ENCODE measurements at places on chromosomes 11 and 22.
A peak's percentile ranks its signal among the peaks of the same experiment; 100 is the strongest.

DNA sequence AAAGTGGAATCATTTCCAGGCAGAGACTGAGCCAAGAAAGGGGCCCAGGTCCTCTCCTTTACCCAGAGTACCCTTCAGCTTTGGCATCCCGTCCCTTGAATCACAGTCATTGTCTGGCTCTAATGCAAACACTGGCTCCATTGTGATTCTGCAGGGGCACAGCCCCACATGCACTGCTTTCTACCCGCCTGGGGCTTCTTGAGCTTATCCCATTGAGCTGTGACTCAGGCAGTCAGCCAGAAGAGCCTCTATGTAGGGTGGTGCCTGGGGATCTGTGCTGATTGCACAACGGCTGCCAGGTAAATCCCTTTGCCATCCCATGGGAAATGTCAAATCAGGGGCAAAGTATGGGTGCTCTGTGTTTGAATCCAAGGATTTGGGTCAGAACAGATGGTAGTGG lies 88.9 kb downstream of the RASSF10 start:
- DNase-seq, result no peak

DNA sequence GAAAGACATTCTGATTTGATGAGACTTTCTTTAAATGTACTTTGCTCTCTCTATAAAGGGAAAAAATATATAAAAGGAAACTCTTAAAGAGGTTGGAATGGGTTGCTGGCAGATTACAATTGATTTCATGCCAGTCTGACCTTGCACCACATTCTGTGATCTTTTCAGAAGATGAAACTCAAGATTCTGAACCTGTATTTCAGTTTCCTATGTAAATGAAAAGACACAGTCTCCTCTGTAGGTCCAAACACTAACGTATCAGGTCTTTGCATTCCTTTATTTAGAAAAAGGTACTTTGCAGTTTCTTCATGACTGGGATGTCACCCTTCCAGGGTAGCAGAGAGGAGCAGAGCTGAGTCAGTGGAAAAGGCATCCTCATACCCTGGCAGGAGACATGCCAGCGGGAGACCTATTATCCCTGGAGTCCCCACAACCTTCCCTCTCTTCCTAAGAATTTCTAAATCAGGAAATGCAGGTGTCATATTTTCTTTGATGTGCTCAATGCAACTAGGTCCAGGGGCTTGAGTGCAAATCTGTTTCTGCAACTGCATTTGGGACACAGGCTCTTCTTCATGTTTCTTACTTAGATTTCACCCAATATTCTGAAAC lies 282.6 kb downstream of the CADM1 start:
- no peak for DNase-seq

GRCh38 chr11:30317030-30317429 lies 5.9 kb upstream of the ARL14EP start:
- no peak for DNase-seq

DNA sequence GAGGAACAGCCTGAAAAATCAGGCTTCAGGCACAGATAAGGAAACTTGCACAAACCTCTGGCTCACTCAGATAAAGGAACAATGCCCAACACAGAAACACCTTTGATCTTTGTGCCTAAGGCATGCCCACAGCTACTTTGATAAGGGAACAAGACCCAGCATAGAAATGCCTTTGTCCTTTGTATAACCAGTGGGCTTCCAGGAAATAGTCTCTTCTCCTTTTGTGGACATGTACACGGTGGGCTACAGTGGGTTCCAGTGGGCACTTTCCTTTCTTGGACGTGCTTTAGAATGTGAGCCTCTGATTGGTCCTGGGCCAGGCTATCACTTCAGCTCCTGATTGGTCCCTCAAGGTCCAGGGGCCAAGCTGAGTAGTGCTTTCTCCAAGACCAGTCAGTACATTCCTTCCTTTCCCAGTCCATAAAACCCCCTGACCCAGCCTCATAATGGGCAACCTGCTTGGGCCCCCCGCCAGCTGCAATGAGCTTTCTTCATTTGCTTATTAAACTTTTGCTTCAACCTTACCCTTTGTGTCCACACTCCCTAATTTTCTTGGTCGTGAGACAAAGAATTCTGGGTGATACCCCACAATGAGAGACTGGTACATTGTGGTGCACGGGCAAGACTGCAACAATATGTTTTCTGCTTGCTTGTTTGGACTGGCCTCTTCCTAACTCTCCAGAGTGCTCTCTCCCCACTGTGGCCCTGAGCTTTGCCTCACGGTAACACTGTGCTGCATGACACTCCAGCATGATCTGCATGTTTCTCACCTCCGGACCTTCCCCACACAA lies 1.7 kb upstream of the CABIN1 start:
- DNase-seq, result no peak

- DNase-seq, result no peak
Measured at GRCh38 chr22:19984201-19984753, 32.3 kb downstream of the ARVCF start.

GRCh38 chr11:27679136-27680015 lies 20.9 kb downstream of the BDNF start:
- no peak for DNase-seq

DNA sequence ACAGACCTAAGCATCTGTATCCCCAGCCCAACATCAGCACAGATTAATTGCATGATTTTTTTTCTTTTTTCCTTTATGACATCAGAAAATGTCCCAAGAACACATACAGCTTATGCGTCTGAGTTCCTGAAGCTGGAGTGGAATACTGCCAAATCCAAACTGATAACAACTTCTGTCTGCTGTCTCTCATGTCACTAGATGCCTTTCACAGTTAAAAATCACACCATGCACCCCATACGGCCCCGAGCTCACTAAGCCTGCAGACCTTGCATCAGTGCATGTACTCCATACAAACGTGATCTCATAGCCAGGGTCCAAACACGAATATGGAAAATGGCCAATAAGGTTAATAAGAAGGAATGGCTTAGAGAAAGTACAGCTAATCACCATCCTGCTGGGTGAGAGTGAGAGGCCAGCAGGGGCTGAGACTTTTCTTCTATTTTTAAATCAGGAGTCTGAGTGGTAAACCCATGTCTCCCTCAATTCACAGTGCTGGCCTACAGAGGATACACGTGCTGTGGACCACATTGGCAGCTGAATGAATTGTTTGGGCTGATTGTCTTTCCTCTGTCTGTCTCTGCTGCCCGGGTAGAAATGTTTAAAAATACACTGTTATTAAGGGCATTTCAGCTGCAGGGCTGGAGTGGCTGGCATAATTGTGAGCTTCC lies 350.6 kb upstream of the RAG2 start:
- DNase-seq, result no peak

DNA sequence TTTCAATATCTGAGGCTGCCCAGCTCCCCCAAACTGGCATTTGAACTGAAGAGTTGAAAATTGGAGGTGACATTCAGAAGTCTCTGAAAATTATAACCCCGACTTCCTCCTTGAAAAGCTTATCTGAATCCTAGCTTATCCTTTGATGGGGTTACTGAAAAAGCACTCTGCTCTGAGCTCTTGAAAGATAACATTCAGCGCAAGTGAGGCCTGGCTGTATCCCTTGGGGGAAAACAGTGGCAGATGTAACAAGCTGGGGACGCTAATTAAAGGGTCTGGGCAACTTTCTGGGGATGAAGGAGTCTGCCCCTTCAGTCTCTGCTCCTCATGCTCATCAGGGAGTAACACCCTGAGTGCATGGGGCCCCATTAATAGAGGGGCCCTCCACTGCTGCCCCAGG lies 402.0 kb upstream of the CADM1 start:
- DNase-seq, result no peak

GRCh38 chr11:13669544-13670488 lies 1.3 kb downstream of the FAR1 start:
- no peak for DNase-seq

- no peak for DNase-seq
Measured at GRCh38 chr11:119681361-119681910, 47.6 kb downstream of the NECTIN1 start.

GRCh38 chr22:29224121-29224858 lies 18.6 kb downstream of the EMID1 start:
- DNase-seq, result no peak

- DNase-seq, result no peak
Measured at GRCh38 chr11:113401718-113402117, 14.1 kb downstream of the ANKK1 start.

DNA sequence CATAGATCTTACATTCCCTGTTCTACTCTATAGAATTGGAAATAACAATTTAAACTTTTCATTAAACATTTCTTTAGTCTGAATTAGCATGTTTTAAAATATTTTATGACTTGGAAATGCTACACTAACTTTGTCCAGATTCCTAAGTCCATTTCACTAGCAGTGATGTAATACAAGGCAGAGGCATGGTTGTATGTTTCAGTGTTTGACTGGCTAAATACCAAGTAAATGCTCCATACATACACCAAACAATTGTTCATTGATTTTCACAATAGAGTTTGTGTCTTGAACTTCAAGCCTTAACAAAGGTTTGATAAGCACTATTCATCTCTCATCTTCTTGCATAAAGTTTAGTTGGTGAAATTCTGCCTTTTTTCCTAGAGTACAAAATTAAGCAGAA lies 13.5 kb downstream of the ZBED5 start:
- DNase-seq, result no peak

DNA sequence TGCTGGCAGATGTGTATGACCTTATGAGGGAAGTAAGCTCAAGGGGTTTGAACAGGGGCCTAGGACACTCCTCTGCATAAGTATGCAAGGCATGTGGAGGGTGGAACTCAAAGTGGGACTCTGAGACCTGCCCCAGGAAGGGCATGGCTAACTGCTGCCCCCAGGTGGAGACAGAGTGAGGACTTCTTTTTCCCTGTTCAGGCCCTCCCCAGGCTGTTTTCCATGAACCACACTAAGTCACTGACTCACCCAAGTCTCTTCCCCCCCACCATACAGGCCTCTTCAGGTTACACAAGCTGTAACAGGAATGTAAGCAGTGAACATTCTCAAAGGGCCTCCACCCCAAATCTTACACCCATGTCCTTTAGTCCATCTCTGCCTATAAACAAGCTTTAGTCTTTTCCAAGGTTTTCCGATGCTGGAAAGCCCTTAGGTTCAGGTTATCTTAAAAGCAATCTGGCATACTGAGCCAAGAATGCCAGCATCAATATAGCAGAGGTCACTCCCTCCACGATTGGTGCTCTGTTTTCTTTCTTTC lies 13.1 kb downstream of the EEF1G start:
- peak; percentile 46 for DNase-seq

- DNase-seq, result no peak
Measured at GRCh38 chr11:23974601-23975000, 522.3 kb upstream of the LUZP2 start.

DNA sequence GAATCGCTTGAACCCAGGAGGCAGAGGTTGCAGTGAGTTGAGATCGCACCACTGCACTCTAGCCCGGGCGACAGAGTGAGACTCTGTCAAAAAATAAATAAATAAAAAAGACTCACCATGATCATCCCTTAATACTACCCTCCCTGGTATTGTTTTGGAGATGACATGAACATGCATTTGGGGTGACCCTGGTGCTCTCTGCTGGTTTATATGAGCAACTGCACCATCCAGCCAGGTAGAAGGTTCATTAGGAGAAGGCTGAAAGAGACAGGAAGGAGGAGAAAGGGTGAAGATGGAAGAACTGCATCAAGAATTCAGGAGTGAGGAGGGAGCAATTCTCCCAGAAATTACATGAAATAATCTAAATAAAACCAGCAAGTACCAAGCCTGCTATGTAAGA lies 37.8 kb downstream of the SLC5A1 start:
- DNase-seq, result peak; percentile 32

DNA sequence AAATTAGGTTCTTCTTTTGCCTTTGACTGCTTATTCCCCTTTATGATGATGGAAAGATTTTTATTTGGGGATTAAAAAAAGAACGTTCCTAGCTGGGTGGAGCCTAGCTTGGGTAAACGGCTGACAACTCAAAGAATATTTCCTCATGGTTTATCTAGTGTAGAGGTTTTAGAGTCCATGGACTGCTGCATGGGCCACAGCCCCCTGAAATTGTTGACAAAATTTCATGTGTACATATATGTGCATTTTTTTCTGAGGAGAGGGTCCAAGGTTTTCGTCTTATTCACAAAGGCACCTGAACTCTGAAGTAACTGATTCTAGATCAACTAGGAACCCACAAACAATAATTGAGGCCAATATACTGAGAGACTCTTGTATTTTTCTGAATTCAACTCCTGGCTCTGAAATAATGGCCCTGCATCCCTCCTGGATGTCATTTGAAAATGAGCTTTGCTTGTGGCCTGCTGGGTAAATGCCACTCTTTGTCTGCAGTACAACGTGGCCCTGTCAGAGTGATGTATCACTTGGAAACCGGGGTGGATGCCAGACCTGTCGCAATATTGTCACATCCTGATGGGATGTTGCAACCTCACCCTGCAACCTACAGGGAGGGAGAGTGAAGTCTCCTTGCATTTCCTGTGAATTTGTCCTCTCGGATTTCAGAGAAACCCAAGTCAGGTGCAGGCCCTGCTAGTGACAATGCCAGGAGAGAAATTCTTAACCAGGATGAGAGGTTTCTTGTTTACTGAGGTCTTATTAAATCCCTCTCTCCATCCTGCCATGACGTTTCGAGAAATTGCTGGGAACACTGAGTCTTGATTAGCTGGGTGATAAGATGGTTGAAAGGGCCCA lies 33.8 kb downstream of the EHF start:
- no peak for DNase-seq

DNA sequence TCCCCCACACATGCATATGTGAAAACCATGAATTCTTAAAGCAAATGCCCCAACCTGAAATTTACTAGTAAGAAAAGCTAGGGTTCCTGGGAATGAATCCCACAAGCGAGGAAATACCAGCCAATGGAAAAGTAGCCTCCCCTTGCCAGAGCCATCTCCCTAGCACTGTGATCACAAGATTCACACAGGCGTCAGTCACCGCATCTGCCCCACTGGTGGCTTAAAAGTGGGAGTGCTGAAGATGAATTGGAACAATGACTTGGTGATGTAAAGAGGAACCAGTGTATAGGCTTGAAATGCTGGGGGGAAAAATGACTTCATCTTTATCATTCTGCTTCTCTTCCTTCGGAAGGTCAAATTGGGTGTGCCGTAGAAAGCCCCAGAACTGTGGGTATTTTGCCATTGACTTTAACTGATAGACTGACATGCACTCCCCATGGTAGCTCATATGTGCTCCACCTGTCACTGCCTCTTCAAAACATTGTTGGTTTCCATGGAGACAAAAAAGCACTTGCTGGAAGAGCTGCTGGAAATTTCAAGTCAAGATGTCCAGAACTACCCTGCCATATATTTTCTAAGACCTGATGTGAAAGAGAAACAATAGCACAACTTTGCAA lies 19.2 kb upstream of the ASPHD2 start:
- no peak for DNase-seq
